ENCODE measurements at places on chromosomes 12 and 14. TPM values are rescaled to one million over a fixed set of nuclear protein-coding genes. Genes with fewer than 3 reads are reported as not detected.

The FAM90A1 gene
- 0.39 TPM for total RNA-seq

DNA sequence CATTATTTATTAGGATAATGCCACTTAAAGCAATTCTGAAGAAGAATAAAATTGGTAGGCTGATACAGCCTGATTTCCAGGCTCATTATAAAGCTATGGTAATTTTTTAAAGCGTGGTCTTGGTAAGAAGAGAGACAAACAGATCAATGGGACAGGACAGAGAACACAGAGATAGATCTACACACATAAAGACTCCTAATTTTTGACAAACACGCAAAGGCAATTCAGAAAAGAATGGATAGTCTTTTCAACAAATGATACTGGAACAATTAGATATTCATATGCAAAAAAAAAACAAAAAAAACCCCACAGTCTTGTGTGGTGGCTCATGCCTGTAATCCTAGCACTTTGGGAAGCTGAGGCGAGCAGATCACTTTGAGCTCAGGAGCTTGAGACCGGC lies 25.9 kb upstream of the MEG3 start:
- H3K4me1 ChIP-seq, result peaks cover 29% of the 10 kb centered on the region
- no peak for DNase-seq
- H3K4me3 ChIP-seq, result no peak overlapping the region
- no peak overlapping the region for H3K27ac ChIP-seq
- H3K36me3 ChIP-seq, result no peaks in the 10 kb centered on the region

DNA sequence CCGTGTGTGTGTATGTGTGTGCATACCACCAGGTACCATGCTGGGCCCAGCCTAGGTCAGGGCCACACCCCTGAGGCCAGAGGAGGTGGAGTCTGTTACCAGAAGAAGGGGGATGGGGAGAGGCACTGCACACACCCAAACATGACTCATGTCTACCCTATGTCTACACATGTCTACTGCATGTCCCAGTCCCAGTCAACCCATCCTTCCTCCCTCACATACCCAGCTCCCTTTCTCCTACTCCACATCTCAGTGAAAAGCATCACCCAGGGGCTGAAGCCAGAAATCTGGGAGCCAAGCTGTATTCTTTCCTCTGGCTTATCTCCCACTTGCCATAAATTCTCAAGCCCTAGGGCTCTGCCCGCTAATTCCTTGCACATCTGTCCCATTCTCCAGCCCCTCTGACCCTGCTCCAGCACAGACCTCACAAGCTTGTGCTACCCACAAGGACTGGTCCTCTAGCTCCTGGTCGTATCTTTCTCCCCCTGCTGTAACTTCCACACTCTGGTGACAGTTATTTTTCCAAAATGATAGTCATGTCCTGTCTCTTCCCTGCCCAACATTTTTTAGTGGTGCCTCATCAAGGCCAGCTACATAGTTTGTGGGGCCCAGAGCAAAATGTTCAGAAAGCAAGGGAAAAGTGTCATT lies 18.0 kb upstream of the APPL2 start:
- H3K4me1 ChIP-seq, result no peaks in the 10 kb centered on the region
- no peak overlapping the region for H3K4me3 ChIP-seq
- H3K36me3 ChIP-seq, result no peaks in the 10 kb centered on the region
- H3K27me3 ChIP-seq, result no peaks in the 10 kb centered on the region

DNA sequence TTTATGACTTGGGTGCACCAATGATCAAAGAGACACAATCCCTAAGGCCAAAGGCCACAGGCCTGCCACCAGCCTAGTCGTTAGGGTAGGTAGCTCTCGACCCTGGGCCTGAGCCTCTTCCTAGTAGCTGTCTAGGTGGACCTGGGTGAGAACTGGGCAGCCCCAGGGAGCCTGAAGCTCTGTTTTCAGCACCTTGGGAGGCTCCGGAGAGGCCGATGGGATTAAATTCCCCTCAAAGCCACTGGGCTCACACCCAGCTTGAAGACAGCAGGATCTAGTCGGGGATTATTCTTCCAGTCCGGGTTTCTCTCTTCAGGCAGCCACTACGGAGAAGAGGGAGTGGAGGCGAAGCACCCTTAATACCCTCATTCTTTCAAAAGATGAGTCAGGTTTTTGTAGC lies 79.8 kb downstream of the TMEM260 start:
- no peak overlapping the region for H3K27ac ChIP-seq
- peaks cover 2% of the 10 kb centered on the region for H3K36me3 ChIP-seq
- H3K4me1 ChIP-seq, result peaks cover 34% of the 10 kb centered on the region
- H3K27me3 ChIP-seq, result peaks cover 24% of the 10 kb centered on the region
- H3K4me3 ChIP-seq, result no peak overlapping the region

DNA sequence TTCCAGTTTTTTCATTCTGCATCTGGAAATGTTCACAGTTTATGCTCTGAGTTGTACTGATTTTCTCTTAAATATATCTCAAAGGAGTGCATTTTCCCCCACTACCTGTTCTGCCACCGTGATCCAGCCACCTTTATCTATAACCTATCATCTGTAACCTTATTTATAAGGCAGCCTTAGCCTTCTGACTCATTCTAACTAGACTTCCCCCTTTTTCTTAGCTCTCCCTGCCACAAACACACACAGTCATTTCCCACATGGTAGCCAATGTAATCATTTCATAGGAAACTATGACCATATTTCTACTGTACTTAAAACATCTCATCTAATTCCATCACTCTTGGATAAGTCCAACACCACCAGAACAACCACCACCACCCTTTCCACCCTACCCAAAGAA lies 10.8 kb upstream of the GYS2 start:
- H3K27ac ChIP-seq, result no peak overlapping the region
- no peaks in the 10 kb centered on the region for H3K4me1 ChIP-seq
- H3K4me3 ChIP-seq, result no peak overlapping the region
- no peaks in the 10 kb centered on the region for H3K36me3 ChIP-seq
- DNase-seq, result no peak
- no peaks in the 10 kb centered on the region for H3K27me3 ChIP-seq

All from WTC11 (cell line).